Activated naive CD8-positive, alpha-beta T cell treated with anti-CD3 and anti-CD28 coated beads, Interleukin-2, amount 50 U/mL, for 24 hours (primary cell): ENCODE measurements at places on chromosomes 4 and X.

GRCh38 chrX:134480061-134480460, 20.1 kb downstream of the HPRT1 start:
- DNase-seq, result no peak

DNA sequence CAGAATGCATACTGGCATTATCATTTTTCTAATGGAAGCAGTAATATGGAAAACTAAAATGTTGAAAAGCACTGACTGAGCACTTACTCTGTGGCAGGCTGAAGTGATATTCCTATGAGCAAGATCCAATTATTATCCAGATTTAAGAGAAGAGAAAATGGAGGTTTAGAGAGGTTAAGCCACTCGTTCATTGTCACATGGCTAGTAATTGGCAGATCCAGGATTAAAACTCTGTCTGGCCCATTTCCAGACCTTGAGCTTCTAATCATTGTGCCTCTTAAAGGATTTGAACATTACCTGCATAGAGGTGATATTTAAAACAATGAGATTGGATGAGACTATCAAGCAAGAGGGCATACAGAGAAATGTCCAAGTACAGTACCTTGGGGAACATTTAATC, 80.6 kb downstream of the MFAP3L start:
- DNase-seq, result no peak

DNA sequence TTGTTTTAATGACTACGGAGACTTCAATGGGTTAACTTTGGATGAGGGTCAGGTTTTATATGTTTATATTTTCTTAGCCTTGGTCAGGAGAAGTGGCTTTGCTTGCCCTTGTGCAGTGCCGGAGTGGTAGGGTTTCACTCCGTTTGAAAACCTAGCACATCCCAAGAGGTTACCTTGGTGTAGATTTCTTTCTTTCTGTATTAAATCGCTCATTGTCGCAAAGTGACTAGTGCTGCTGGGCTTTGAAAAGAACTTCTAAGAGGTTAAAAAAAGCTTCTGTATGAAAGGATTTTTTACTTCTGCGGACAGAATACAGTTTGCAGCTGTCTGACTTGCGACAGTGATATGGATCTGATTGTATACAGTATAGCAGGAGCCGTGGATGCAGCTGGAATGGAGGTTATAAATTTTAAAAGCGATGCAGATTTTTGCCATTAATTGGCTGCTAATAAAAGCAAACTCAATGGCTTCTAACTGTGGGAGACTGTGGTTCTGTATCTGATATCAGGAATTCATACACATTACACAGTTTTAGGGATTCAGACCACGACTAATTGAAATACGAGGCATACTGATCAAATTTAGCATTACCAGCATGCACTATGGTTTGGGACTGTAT, 340.9 kb upstream of the PITX2 start:
- DNase-seq, result no peak

DNA sequence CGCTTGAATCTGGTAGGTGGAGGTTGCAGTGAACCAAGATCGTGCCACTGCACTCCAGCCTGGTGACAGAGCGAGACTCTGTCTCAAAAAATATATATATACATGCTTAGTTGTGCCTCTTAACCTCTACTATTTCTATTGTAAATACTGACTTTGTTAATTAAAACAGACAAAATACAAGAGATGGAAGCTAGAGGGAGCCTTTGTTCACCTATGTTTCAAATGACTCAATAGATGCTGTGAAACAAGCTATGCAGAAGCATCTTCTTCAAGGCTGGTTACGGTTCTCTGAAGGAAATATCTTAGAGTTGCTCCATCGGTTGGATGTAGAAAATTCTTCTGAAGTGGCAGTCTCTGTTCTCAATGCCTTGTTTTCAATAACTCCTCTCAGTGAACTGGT, 6.2 kb downstream of the NCAPG start:
- DNase-seq, result no peak

DNA sequence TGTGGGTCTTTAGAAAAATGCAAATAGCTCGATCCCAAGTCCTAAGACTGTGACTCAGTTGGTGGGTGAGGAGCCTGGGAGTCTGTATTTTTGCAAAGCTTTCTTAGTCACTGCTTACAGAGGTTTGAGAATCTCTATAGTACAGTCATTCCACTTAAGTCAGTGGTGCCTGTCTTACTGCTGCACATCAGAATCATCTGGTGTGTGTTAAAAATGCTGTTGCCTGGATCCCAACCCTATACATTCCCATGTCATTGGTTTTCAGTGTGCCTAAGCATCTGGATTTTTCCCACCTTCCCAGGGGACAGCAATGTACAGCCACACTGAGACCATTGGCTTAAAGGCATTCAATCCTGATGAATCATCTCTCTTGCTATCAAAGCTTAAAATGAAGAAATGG, 21.0 kb upstream of the GEMIN8 start:
- no peak for DNase-seq

GRCh38 chr4:55372259-55372658, 23.5 kb upstream of the TMEM165 start:
- DNase-seq, result no peak
